ENCODE measurements at places on chromosomes 16 and 17.

DNA sequence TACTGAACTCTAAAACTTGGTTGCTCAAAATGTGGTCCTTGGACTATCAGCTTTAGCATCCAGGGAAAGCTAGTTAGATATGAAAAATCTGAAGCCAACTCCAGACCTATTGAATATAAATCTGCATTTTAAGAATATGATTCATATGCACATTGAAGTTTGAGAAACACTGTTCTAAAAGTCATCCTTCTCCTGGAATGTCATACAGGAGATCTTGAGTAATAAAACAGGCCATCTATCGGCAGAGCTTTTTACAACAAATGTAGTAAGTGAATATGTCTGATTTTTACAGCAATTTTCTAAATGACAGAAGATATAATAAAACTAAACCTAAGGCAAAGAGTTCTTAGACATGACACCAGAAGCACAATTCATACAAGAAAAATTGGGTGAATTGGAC is 140.4 kb downstream of the PMP22 start:
- no peak for DNase-seq

GRCh38 chr17:66138120-66138519 is 53.8 kb downstream of the CEP112 start:
- DNase-seq, result no peak

DNA sequence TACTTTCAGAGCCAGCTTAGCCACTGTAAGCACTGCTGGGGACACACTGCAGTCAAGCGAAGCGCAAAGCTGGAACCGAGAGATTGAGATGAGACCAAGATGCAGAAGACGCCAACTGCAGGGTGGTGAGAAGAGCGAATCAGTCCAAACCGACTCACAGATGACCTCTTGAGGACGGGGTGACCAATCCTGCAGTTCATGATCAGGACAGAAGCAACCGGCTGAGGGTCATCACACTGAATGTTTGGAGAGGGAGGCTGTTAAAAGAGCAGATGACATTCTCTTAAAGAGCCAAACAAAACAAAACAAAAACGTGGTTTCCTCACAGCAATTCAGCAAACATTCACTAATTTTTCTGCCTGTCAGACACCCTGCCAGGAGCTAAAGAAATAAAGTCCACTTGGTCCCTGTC is 8.5 kb downstream of the HASPIN start:
- no peak for DNase-seq

GRCh38 chr17:27384261-27384701 is 72.0 kb upstream of the KSR1 start:
- no peak for DNase-seq

- DNase-seq, result no peak
These were observed 22.5 kb downstream of the OR1D5 start for GRCh38 chr17:3040882-3041281.

GRCh38 chr16:54026456-54026855 is 260.1 kb downstream of the IRX3 start:
- no peak for DNase-seq

DNA sequence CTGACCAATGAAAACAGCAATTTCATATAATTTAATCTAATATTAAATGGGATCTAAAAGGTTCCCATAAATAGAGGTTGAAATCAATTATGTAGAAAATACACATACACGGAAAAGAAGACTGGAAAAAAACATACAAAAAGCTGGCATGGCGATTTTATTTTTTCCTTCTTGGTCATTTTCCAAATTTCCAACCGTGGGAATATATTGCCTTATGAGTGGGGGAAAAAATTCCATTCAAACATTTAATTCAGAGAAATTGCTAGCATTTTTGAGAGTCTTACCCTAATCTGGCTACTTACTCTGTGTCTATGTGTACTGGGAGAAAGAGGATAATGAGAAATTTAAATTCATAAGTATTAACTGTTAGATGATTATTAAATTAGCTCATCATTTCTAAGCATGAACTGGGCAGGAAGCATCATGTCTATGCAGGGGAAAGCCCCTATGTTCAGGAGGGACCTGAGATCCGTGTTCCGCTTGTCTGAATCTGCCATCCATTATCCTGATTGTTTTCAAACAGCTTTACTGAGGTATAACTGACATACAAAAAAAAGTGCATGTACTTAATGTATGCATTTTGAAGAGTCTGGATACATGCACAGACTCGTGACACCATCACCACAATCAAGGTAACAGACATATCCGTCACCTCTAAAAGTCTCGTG is 145.2 kb downstream of the XYLT1 start:
- no peak for DNase-seq

DNA sequence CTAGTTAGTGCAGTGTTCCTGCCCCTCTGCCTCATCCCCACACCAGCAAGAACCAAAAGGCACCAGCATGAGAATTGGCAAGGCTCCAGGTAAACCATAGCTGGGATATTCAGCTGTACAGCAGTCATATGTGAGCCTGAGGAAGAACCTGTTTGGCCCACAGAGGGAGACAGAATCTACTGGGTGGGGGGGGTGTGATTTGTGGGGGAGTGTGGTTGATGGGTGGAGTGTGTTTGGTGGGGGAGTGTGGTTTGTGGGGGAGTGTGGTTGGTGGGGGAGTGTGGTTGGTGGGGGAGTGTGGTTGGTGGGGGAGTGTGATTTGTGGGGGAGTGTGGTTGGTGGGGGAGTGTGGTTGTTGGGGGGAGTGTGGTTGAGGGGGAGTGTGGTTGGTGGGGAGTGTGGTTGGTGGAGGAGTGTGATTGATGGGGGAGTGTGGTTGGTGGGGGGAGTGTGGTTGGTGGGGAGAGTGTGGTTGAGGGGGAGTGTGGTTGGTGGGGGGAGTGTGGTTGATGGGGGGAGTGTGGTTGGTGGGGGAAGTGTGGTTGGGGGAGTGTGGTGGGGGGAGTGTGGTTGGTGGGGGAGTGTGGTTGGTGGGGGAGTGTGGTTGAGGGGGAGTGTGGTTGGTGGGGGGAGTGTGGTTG is 19.5 kb downstream of the MINK1 start:
- DNase-seq, result no peak

- DNase-seq, result no peak
These were observed 22.5 kb upstream of the ENPP7 start for GRCh38 chr17:79707931-79708891.

DNA sequence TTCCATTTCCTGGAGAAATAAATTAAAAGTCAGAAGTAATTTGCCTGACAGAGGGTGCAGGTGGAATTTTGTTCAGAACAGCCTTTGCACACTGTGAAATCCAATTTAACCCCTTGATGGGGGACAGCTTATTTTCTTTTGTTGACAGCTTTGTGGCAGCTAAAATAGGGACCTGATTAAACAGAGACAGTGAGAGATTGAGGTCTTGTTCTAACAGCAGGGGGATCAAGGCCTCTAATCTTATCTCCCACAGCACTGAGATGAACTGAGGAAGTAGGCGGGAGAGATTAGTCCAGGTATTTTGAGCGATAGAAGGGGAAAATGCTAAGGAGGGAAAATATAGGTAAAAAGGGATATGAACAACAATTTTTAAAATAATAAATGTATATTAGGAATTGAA is 1491.4 kb upstream of the GOT2 start:
- DNase-seq, result no peak
